Hematopoietic multipotent progenitor cell treated with erythropoietin and hydrocortisone succinate and interleukin-3 and kit ligand, for 15 days (in vitro differentiated cells): ENCODE measurements at places on chromosomes 6 and 20.

- no peak for DNase-seq
These were observed 370.0 kb upstream of the CNR1 start for GRCh38 chr6:88536071-88536625.

- DNase-seq = peak; percentile 18
These were observed 292.7 kb downstream of the ESR1 start for GRCh38 chr6:152100183-152100618.

GRCh38 chr6:82570083-82570482, 206.5 kb downstream of the TPBG start:
- no peak for DNase-seq

GRCh38 chr6:166627875-166628801, 1.1 kb upstream of the RPS6KA2 start:
- DNase-seq = peak; percentile 42

DNA sequence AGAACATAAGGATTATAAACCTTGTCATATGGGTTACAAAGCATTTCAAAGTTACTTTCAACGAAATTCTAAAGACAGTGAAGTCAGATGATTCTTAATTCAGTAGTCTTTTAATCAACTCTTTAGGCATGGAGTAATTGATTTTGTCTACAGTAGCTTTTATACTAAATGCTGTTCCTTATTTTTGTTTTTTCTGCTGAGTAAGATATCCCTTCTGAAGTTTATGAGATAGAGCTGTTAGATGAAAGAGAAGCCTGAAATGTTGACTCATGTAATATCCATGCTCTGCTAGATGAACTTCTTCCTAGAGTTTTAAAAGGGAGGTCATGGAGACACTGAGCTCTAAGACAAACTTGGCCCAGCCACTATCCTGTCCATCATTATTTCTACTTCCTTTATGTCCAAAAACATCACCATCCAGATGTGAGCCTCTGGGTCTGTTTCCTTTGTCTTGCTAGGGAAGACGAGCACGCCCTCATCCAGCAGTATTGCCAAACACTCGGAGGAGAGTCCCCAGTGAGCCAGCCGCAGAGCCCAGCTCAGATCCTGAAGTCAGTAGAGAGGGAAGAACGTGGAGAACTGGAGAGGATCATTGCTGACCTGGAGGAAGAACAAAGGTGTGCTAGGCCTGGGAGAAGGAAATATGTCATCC, 550.3 kb downstream of the UTRN start:
- no peak for DNase-seq

- DNase-seq = no peak
These were observed 177.2 kb downstream of the CLIC5 start for GRCh38 chr6:45838451-45838850.

DNA sequence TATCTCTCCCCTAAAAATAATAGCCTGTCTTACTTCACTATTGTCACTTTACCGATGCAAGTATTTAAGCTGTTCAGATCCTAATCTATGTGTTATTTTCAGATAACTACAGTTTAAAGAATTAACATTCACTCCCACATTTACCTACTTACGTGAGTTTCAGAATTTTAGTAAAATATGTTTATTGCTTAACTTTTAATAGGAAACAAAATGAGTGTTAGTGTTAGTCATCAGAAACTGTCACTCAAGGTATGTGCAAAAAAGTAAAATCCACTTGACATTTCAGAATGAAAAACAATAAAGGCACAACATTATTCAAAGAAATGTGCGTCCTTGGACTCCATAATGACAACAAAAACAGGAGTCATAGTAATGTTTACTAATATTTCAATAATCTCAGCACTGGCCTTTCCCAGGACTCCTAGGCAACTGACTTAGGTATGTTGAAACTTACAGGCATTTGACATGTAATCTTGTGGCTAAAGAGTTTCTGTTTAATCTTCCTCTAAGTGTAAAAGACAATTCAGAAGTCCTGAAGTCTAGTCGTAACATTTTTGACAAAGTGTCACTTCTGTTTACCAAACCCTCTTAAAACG, 4.5 kb downstream of the ATXN1 start:
- DNase-seq = no peak

DNA sequence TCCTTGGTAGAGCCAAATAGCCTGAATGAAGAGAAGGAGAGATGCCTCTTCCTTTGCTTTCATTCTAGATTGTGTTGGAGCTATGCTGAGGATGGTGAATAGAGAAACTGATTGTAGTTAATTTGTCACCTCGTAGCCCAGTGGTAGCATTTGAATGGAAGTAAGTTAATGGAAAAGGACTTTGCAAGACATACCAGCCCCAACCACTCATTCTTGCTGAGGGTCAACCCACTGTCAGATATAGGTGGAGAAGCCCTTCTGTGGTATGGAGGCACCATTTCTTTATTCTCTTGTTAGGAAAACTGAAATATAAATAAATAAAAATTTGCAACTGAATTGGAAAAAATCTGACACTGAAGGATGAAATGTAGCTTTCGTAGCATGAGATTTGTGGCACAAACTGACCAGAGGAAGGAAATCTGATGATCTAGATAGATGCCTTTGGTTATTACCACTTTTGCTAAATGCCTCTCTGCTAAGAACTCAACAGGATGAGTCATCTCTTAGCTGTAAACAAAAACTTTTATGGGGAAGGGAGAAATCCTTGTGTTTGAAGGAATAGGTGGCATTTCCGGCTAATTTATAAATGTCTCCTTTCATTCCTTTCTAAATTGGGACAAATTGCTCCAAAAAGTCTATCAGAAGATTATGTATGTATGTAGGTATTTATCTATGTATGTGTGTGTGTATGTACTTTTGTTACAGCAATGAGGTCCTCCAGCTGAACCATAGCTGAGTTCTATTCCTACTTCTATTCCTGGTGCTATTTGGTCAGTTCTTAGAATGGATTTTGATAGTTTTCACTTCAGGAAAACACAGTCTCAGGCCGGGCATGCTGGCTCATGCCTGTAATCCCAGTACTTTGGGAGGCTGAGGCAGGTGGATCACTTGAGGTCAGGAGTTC, 76.5 kb upstream of the SUPT3H start:
- DNase-seq = no peak

DNA sequence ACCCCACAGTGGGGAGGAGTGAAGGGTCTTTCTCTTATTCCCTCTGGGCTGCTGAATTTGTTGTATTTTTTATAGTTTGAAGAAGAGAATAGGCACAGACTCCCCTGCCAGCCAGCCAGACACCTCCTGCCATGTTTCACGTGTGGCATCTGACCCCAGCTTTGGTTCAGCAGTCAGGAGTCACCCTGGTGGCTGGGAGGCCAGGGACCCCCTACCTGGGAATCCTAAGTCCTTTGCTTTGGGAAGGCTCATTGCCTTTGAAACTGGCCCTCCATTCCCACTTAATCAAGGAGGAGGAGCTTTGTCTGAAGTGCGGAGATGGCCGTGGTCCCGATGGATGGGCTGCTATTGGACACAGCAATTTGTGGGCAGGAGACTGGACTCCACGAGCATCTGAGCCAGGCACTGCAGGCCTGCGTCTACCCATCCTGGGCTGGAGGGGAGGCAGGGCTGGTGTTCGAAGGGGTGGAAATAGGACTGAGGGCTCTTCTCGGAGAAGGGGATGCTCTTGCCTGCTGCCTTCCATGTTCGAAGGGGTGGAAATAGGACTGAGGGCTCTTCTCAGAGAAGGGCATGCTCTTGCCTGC, 196.1 kb downstream of the DLL1 start:
- DNase-seq = no peak

DNA sequence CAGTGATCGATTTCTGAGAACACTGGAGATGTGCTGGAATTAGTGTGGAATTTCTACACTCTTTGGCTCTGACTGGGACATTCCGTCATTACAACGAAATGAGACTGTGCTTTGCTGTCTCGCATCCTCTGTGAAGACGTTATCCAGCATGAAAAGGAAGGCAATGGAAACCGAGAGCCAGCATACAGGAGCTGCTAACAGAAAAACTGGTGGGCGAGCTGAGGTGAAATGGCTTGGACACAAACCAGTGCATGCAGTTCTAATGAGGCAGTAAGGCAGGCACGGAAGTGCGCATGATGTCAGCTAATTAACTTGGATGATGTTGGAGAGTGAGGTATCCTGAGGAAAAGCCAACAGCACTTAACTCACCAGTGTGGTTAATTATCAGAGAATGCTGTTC, 202.8 kb upstream of the AGPAT4 start:
- no peak for DNase-seq

- DNase-seq = no peak
These were observed 93.8 kb downstream of the SASH1 start for GRCh38 chr6:148436466-148436865.

GRCh38 chr20:49891476-49892110, 23.7 kb downstream of the SPATA2 start:
- no peak for DNase-seq

DNA sequence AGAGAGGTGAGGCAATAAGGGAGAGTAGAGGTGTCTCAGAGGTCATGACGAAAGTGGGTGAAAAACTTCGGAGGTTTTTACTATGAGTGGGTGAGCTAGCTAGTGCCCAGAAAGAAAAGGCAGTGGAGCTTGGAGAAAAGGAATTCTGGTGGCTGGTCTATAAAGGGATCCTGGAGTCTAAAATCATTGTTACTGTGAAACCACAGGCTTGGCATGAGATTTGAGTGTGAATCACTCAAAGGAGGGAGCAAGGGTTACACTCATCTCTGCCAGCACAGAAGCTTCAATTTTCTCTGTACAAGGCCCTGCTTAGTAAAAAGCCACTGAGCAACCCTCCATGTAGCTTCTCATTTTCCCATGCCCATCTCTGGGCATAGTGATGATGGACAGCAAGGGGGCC, 47.5 kb downstream of the CD83 start:
- DNase-seq = no peak

DNA sequence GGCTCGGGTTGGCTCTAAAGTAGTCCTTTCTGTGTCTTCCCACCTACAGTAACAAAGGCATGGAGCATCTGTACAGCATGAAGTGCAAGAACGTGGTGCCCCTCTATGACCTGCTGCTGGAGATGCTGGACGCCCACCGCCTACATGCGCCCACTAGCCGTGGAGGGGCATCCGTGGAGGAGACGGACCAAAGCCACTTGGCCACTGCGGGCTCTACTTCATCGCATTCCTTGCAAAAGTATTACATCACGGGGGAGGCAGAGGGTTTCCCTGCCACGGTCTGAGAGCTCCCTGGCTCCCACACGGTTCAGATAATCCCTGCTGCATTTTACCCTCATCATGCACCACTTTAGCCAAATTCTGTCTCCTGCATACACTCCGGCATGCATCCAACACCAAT, 291.2 kb downstream of the ESR1 start:
- no peak for DNase-seq
